GM19239 (cell line): ENCODE measurements at places on chromosomes 12 and 14.

DNA sequence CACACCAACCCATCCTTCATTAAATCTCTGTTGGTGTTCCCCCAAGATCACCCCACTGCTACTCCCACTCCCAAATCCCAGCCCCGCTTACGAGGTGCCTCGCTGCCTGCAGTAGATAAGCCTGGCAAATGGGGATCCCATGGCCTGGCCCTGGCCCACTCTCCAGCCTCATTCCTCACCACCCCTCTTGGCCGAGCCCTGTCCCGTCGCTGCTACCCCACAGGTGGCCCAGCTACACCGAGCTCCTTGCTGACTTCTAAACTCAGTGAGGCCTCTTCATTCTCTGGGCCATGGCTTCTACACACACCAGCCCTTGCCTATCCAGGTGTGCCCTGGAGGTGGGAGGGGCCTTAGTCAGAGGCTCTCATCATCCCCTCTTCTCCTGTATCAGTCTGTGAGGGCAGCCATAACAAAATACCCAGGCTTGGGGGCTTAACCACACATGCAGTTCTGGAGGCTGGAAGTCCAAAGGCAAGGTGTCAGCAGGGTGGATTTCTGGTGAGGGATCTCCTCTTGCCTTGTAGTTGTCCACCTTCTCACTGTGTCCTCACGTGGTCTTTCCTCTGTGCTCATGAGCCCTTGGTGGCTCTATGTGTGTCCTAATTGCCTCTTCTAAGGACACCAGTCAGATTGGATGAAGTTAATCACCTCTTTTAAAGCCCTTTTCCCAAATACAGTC lies 92.8 kb downstream of the PRMT8 start:
- no peak for DNase-seq

DNA sequence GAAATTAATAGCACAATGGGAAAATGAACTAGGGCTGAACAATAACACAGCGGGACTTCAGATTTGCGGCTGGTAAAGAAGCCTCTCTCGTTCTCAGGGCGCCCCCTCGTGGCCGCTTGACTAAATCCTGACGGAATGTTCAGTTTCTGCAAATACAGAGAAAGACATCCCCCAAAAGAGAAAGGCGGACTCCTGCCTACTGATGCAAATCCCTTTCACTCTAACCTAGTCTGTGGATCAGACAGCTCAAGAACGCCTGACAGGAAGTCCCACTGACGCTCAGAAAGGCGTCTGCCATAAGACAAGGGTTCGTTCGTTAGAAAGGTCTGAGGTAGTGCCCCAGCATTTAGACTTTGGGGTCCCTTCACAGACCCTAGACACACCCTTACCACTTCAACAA lies 2.5 kb downstream of the NUAK1 start:
- DNase-seq: peak; percentile 66

GRCh38 chr14:32896979-32897697 lies 41.5 kb upstream of the NPAS3 start:
- no peak for DNase-seq

DNA sequence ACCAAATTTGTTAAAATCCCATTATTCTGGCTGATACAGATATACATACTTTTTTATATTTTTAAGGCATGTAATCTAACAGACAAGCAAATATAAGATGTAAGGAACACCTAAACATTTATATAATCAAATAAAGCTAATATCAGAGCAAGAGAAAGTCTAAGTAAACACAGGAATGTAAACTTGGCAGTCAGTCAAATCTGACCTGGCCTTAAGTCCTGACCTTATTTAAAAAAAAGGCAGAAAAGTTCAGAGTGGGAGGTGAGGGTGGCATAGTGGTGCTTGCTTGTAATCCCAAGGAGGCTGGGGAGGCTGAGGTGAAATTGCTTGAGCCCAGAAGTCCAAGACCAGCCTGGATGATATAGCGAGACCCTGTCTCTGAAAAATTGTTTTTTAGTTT lies 152.6 kb downstream of the DERA start:
- DNase-seq: no peak

DNA sequence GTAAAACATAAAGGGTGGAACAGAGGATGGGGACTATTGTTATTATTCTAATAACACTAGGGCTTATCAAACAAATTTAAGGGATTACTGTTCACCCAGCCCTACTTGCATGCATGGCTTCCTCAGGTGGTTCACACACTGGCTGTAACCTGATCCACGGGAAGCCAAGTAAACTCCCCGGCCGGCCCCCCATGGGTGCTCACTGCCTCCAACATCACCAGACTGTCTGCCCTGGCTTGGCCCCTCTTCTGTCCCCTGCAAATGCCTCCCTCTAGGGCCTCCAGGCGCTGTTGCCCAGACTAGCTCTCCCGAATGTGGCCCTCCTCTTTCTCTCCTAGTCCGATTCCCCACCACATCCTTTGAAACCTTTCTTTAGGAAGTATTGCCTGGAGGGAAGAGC lies 18.6 kb downstream of the FAIM2 start:
- DNase-seq: no peak

DNA sequence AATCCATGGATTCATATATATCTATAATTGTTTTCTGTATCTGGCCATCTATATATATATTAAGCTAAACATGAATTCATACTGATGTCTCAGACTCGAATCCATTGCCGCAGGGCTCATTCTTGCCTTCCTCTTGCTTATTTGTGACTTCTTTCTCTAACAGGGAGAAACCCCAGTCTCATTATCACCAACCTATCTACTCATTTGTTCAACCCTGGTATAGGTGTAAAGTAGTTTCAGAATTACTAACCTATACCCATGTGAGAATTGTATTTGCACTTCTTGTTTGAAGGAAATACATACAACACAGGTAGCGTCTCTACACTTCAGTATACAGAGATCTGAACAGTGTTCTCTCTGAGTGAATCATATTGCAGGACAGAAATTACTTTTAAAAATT lies 77.7 kb downstream of the PTPN11 start:
- peak; percentile 19 for DNase-seq

- DNase-seq: no peak
These were observed 44.4 kb downstream of the PLEKHG7 start for GRCh38 chr12:92747151-92747550.

DNA sequence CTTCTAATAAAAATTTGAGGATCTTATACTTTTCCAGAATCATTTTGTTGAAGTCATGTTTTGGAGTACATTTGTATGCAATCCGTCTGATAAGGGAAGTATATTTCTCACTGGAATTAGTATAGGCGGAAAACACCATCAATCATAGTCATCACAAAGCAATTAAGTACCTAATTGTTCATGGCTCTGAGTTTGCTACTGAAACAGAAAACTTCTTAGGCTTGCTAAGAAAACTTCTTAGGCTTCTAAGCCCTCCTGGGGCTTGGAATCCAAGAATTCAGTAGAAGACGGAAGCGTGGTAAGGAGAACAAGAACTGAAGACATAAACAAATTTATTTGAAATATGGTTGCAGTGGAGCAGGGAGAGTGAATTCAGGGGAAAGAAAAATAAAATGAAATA lies 636.3 kb downstream of the DIO2 start:
- DNase-seq: no peak

DNA sequence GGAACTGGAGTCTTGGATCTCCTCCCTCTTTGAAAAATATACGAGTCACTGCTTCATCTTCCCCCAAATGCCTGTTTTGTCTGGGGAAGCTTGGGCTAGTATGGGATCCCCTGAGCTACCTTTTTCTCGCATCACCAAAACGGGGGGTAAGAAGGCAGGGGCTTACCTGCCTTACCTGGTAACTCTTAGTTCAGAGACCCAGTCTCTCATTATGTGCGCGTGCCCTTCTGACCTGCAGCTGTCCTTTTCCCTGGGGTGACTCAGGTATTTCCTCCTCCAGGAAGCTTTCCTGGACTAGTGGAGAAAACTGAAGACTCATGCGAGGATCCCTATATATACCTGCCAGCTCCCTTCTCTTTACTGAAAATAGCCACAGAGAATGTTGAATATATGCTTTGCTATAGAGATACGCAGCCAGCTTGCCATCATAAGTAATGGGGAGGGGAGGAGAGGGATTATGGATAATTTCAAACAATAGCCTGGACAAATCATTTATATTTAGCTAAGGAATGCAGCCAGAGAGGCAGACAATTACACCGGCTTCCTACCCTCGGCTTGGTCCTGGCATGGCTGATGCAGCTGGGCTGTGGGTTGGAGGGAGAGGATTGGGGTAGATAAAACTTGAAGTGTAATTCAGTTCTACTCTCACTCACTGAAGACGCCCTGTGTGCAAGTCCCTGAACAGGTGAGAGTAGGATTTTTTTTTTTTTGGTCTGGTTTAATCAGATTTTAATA lies 1.1 kb downstream of the TSPAN9 start:
- no peak for DNase-seq

DNA sequence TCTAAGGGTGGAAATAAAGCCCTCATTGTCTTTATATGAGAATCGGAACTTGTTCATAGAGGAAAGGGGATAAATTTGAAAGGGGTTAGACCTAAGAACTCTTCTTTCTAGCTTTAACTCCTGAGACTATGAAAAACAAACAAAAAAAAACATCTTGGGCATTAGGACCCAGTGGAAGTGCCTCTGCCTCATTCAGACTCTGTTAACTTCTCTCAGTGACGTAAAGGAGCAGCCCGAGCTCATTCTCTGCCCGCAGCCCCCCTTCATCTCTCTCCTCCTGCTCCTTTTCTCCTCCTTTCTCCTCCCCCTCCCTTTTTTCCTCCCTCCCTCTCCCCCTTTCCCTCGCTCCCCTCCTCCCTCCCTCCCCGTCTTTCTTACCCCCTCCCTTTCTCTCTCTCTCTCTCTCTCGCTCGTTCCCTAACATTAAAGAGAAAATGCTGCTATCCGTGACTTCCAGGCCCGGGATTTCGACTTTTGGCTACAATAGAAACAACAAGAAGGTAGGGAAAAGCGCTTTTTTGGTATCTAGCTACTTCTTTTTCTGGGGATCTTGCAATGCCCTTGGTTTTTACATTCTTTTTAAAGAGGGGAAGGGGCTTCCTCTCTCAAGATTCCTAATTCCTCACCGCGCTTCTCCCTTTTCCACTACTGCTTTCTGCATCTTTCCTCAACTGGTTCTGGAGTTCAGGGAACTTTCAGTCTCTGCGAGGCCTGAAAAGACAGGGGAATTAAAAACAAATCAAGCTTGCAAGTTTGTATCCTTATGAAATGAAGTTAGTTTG lies at the start of gene RBMS2:
TSS of gene RBMS2 (plus strand) at position 231 of the 782 bp plus-strand sequence. CDS start at position 435, 204 bp downstream.
- DNase-seq: no peak

DNA sequence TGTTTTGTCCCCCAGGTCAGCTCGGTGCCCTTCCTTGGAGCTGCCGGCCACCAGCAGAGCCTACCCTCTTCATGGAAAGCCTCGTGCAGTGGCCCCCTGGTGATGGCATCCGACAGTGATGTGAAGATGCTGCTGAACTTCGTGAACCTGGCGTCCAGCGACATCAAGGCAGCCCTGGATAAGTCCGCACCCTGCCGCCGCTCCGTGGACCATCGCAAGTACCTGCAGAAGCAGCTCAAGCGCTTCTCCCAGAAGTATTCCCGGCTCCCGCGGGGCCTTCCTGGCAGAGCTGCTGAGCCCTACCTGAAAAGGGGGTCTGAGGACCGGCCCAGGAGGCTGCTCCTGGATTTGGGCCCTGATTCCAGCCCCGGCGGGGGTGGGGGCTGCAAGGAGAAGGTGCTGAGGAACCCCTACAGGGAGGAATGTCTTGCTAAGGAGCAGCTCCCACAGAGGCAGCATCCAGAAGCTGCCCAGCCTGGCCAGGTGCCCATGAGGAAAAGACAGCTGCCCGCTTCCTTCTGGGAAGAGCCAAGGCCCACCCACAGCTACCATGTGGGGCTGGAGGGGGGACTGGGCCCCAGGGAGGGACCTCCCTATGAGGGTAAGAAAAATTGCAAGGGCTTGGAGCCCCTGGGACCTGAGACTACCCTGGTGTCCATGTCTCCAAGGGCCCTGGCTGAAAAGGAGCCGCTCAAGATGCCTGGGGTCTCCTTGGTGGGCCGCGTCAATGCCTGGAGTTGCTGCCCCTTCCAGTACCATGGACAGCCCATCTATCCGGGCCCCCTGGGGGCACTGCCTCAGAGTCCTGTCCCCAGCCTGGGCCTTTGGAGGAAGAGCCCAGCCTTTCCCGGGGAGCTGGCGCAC lies 1.3 kb downstream of the FAM181A start:
- no peak for DNase-seq

GRCh38 chr12:104750061-104750460 lies 208.0 kb downstream of the SLC41A2 start:
- DNase-seq: peak; percentile 48

GRCh38 chr12:26135010-26135420 lies 10.2 kb upstream of the BHLHE41 start:
- no peak for DNase-seq

DNA sequence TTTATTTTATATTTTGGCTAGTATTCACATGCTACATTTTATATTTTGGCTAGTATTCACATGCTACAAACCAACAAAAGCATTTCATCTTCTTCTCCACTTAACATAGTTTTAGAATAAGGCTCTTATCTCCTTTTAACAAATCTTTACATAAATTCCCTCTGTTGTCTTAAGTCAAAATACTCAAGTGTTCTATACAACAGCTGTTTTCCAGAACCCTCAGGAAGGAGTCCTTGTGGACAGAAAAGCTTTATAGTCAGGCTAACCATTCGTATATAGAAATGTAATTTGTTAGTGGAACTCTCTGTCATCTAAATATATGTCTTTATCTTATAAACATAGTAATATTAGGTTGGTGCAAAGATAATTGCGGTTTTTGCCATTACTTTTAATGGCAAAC lies 191.0 kb upstream of the FLRT2 start:
- no peak for DNase-seq

DNA sequence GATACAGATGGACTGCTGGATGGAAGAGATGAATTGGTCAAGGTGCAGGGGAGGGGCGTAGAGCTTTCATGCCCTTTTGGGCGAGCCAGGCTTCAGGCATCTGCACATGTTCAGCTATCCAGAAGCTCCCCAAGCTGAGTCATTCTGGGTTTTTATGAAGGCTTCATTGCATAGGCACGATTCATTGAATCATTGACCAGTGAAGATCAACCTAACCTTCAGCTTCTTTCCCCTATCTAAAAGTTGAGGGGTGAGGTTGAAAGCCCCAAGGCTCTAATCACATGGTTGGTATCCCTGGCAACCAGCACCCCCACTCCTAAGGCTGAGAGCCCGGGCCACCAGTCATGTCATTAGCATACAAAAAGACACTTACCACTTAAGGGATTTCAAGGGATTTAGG lies 36.3 kb downstream of the RPS29 start:
- no peak for DNase-seq

- no peak for DNase-seq
These were observed 117.6 kb downstream of the PTPN11 start for GRCh38 chr12:112536367-112536730.

GRCh38 chr14:28467611-28468010 lies 299.0 kb upstream of the FOXG1 start:
- no peak for DNase-seq

DNA sequence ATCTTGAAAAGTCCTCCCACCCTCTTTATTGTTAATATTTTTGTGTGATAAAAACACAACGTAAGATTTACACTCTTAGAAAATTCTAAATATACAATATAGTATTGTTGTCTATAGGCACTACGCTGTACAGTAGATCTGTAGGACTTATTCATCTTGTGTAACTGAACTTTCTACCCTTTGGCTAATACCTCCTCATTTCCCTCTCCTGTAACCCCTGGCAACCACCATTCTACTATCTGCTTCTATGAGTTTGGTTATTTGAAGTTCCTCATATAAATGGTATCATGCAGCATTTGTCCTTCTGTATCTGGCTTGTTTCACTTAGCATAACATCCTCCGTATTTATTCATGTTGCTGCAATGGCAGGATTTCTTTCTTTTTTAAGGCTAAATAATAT lies 5.2 kb upstream of the CLEC9A start:
- DNase-seq: no peak
